MCF 10A (cell line): ENCODE measurements at places on chromosomes 2 and 18. TPM values are rescaled to one million over a fixed set of nuclear protein-coding genes. Genes with fewer than 3 reads are reported as not detected.

OTX1 gene
- total RNA-seq: 1.4 and 2.2 TPM in 2 replicates

SERPINB13 gene
- total RNA-seq: 0.49 TPM in 1 of 2 replicates, not detected in the other

DNA sequence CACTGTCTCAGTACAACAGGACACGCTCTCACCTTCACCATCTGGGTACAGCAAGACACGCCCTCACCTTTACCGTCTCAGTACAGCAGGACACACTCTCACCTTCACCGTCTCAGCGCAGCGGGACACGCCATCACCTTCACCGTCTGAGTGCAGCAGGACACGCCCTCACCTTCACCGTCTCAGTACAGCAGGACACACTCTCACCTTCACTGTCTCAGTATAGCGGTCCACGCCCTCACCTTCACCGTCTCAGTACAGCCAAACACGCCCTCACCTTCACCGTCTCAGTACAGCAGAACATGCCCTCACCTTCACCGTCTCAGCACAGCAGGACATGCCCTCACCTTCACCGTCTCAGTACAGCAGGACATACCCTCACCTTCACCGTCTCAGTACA lies 109.9 kb upstream of the CTDP1 start:
- no peaks in the 10 kb centered on the region for H3K27me3 ChIP-seq
- H3K4me1 ChIP-seq: no peaks in the 10 kb centered on the region
- DNase-seq: no peak
- no peak overlapping the region for H3K4me3 ChIP-seq
- no peaks in the 10 kb centered on the region for H3K36me3 ChIP-seq

DNA sequence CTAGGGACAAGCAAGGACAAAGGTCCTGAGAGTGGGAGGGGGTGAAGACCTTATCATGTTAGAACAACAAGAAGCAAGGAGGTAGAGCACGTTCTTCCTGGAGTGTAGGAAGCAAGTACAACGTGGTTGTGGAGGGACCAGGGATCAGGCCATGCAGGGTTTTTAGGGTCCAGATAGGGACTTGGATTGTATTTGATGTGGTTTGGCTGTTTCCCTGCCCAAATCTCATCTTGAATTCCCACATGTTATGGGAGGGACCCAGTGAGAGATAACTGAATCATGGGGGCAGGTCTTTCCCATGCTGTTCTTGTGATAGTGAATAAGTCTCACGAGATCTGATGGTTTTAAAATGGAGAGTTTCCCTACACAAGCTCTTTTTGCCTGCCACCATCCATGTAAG lies 53.2 kb downstream of the ICA1L start:
- DNase-seq: no peak
- no peak overlapping the region for H3K27ac ChIP-seq
- H3K27me3 ChIP-seq: no peaks in the 10 kb centered on the region
- no peaks in the 10 kb centered on the region for H3K4me1 ChIP-seq
- no peak overlapping the region for H3K4me3 ChIP-seq

DNA sequence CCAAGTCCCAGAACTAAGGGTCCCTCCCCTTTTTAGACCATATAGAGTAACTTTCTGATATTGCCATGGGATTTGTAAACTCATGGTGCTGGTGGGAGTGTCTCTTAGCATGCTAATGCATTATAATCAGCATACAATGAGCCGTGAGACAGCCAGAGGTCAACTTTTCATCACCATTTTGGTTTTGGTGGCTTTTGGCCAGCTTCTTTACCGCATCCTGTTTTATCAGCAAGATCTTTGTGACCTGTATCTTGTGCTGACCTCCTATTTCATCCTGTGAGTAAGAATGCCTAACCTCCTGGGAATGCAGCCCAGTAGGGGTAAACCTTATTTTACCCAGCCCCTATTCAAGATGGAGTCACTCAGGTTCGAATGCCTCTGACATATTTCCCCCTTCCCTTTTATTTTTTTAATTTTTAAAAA lies 148.2 kb downstream of the PHLPP1 start:
- no peaks in the 10 kb centered on the region for H3K4me1 ChIP-seq
- no peak overlapping the region for H3K27ac ChIP-seq
- no peaks in the 10 kb centered on the region for H3K27me3 ChIP-seq
- H3K36me3 ChIP-seq: no peaks in the 10 kb centered on the region
- DNase-seq: peak; percentile 42
- no peak overlapping the region for H3K4me3 ChIP-seq

DNA sequence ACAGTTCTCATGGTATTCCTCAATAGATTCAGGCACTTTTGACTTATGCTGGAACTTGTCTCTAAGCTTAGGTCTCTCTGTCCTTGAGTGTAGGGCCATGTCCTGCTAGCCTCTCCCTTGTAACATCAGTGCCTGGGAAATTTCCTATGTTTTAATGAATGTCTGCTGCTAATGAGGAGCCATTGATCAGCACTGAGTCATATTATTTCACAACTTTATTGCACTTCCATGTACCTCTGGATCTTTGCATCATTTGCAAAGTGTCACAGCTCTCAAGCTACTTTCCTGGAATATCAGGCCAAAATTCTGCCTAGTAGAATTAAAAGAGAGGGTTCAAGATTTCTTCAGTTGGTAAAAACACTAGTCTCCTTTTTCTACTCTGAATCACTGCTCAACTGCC lies 102.5 kb downstream of the GAREM1 start:
- H3K27ac ChIP-seq: peak overlapping the region; percentile 40
- peaks cover 5% of the 10 kb centered on the region for H3K36me3 ChIP-seq
- peaks cover 60% of the 10 kb centered on the region for H3K4me1 ChIP-seq
- H3K27me3 ChIP-seq: no peaks in the 10 kb centered on the region
- no peak overlapping the region for H3K4me3 ChIP-seq

- DNase-seq: no peak
- no peaks in the 10 kb centered on the region for H3K36me3 ChIP-seq
- no peak overlapping the region for H3K4me3 ChIP-seq
- H3K27me3 ChIP-seq: peaks cover 14% of the 10 kb centered on the region
Measured at GRCh38 chr2:120365236-120365793, 19.4 kb downstream of the INHBB start.

DNA sequence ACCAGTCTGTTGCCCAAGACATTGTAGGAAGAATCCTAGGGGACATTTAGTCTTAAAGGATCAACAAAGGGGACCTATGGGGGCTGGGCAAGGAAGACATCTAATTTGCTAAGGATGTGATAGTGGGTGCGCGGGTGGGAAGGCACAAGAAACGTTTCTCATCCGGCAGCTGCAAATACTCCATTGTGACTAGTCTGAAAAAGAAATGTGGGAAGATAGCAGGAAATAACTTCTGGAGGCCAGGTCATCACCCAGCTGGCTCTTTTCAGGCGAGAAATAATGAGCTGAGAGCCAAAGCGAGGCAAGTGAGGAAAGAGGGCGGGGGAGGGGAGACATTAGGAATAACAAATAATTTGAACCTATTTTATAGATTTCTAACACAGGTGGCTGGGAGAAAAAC lies 70.3 kb upstream of the NCK2 start:
- no peak overlapping the region for H3K27ac ChIP-seq
- no peaks in the 10 kb centered on the region for H3K36me3 ChIP-seq
- no peak overlapping the region for H3K4me3 ChIP-seq
- H3K27me3 ChIP-seq: peaks cover 43% of the 10 kb centered on the region
- no peak for DNase-seq

DNA sequence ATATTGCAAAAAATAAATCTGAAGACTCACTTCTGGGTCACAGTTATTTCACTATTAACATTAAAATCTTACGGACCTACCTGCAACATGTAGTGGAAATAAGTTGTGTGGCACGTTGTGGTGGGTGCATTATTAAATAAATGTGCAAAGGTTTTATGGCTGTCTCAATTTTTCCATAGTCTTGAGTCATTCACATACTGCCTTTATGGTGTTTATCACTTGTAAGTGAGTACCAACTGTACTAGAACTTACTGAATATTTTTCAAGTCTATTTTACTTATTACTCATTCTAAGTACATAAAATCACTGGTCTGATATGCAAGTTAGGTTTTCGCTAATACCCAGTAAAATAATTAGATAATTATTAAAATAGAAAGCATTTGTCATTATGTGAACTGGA lies 47.6 kb upstream of the SLC30A6 start:
- DNase-seq: no peak
- no peaks in the 10 kb centered on the region for H3K27me3 ChIP-seq
- H3K4me1 ChIP-seq: no peaks in the 10 kb centered on the region
- H3K36me3 ChIP-seq: peaks cover 45% of the 10 kb centered on the region
- no peak overlapping the region for H3K27ac ChIP-seq
